ENCODE measurements at places on chromosomes 5 and 9.

- no peak overlapping the region for H3K4me3 ChIP-seq
- H3K4me1 ChIP-seq, result no peaks in the 10 kb centered on the region
- no peak for DNase-seq
- H3K27ac ChIP-seq, result no peak overlapping the region
- no peaks in the 10 kb centered on the region for H3K27me3 ChIP-seq
Measured at GRCh38 chr5:35138232-35138631, 90.5 kb upstream of the AGXT2 start.

DNA sequence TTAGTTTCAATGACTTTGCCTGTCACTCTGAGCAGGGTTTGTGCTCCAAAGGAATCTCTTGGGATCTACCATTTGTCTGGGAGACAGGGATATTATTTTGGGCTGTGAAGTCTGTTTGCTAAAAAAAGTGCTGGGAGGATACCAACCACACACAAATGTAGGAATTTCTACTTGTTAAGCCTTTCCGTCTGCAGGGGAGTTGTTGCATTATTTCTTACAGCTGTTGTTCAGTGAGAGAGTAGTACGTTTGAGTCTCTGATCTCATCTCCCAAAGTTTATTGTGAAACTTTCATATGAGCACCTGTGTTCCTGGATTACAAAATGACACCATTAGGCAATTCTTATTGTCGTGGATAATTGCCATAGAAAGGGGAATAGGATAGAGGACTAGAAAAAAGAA lies 78.3 kb upstream of the SEMA6A start:
- H3K27ac ChIP-seq, result peak overlapping the region; percentile 14
- H3K4me3 ChIP-seq, result peak overlapping the region; percentile 80
- H3K36me3 ChIP-seq, result no peaks in the 10 kb centered on the region
- H3K27me3 ChIP-seq, result no peaks in the 10 kb centered on the region
- H3K4me1 ChIP-seq, result peaks cover 24% of the 10 kb centered on the region
- no peak for DNase-seq

DNA sequence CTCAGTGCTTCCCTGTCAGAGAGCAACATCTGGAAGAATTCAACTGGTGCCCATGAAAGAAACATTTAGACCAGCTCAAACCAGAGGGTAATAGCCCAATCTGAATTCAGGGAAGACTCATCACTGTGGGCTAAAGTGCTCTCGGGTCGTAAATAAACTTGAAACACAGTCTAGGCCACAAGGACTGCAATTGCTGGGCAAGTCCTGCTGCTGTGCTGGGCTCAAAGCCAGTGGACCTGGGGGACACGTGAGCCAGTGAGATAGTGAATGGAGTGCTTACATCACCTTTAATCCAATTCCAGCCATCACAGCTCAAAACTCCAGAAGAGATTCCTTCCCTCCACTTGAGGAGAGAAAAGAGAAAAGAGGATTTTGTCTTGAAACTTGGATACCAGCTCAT lies 78.1 kb upstream of the DAP start:
- no peaks in the 10 kb centered on the region for H3K4me1 ChIP-seq
- H3K36me3 ChIP-seq, result peaks cover 7% of the 10 kb centered on the region
- no peaks in the 10 kb centered on the region for H3K27me3 ChIP-seq
- H3K27ac ChIP-seq, result no peak overlapping the region
- no peak for DNase-seq

GRCh38 chr9:131980267-131981016 lies 99.2 kb downstream of the MED27 start:
- no peak overlapping the region for H3K27ac ChIP-seq
- H3K4me3 ChIP-seq, result peak overlapping the region; percentile 35
- no peaks in the 10 kb centered on the region for H3K27me3 ChIP-seq

DNA sequence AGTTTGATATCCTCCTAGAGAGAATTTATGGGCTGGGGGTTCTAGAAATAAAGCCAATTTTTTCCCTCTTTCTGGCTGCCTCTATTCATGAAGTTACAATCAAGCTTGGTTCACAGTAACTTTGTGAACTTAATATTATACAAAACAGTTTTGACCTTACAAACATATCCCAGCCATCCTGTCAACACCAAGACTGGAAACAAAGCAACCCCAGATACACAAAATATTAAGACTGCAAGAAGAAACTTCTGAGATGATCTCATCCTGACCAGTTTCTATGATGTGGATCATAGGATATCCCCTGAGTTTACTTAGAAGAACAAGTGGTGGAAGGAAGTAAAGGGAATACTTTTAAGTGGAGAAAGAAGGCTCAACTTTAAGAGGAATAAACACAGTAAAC lies 28.3 kb upstream of the CER1 start:
- no peaks in the 10 kb centered on the region for H3K36me3 ChIP-seq
- H3K27ac ChIP-seq, result no peak overlapping the region
- DNase-seq, result no peak
- H3K4me3 ChIP-seq, result no peak overlapping the region
- peaks cover 10% of the 10 kb centered on the region for H3K4me1 ChIP-seq
- H3K27me3 ChIP-seq, result no peaks in the 10 kb centered on the region

Measured in glutamatergic neuron (in vitro differentiated cells).